ENCODE measurements at places on chromosomes 4 and X. TPM values are rescaled to one million over a fixed set of nuclear protein-coding genes. Genes with fewer than 3 reads are reported as not detected.

DNA sequence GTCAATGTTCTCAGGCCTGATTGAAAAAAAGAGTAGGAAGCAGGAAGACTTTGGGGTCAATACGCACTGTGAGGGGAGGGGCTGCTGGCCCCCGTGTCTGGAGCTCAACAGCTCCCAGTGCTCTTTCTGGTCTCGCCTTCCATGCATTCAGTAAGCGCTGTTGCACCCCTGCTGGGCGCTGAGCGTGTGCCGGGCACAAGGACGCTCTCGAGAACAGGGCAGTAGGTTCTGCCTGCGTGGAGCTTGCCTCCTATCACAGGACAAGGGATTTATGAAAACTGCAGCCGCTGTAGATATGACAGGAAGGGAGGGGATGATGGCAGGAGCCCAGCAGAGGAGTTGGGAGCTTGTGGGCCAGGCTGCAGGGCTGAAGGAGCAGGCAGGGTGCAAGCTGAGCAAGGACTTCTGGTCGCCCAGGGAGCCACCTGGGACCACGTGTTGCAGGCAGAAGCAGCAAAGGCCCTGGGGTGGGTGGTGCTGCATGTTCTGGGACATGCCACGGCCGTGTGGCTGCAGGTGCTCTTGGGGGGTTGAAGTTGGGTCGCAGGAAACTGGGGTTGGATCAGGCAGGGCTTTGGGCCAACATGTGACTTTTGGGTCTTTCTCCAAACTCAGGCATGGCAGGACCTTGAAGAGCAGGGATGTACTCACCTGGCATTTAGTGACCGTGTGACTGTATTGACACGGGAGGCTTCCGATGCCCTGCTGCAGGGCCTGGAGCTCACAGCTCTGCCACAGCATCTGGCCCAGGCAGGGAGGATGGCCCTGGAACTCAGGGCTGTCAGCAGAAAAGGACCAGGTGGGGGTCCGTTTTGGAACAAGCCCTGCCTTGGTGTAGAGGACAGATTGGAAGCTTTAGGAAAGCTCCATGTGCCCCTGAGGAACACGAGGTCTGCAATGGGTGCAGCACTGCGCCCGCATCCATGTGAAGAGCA, 97.9 kb downstream of the CPZ start:
- peak; percentile 17 for DNase-seq

SPANXN4 gene
- not detected for total RNA-seq

EVC2 gene
- 8.7 TPM for total RNA-seq

- no peak for DNase-seq
These were observed 1039.9 kb downstream of the GLUD2 start for GRCh38 chrX:122087341-122087740.

- DNase-seq, result peak; percentile 72
These were observed 7.6 kb upstream of the HSD17B10 start for GRCh38 chrX:53441531-53442321.

- peak; percentile 68 for DNase-seq
These were observed 2.2 kb downstream of the PLXNB3 start for GRCh38 chrX:153766098-153766817.

- DNase-seq, result no peak
These were observed 849.1 kb upstream of the SLIT2 start for GRCh38 chr4:19402581-19403065.

DNA sequence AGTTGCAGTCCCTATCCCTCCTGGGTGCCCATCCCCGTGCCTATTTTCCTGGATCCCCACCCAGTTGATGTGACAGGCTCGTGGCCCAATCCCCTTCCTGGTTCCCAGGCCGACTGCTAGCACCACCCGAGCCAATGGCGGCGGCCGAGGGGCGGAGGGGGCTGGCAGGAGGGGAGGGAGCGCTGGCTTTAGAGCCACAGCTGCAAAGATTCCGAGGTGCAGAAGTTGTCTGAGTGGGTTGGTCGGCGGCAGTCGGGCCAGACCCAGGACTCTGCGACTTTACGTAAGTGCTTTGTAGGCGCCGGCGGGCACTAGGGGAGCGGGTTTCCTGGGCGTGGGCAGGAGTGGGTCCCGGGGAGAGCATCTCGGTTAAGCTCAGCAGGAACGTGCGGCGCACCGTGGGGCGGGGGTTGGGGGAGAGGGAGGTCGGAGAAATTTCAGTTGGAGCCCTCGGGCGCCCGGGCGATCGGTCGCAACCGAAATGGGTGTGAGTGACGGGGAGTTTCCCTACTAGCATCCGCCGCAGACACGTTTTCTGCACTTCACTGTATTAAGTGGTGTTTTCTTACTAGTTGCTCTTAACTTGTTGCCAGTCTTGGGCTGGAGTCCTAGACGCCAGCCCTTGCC, at the start of gene PLS3:
Gene PLS3, plus strand, starts transcription at position 197 of the 627 bp plus-strand sequence. CDS start 49,077 bp downstream, outside the sequence.
- peak; percentile 79 for DNase-seq

DNA sequence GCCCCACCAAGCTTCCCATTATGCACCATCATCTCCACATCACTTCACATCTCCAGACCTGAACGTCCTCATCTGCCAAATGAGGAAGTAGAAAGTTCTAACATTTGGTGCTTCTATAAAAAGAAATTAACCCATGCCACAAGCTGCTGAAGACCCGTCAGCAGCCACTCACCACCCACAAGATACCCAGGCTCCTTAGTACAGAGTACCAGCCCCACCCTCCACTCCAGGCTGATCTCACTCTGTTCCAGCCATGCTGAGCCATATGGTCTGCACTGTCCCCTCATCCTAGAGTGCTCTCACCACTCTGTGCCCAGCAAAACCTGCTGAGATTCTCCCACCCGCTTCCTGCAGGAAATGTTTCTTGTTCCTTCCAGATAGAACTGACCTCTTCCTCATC, 240.8 kb upstream of the PPARGC1A start:
- DNase-seq, result no peak

ANOS1 gene
- 2.3 TPM for total RNA-seq

DNA sequence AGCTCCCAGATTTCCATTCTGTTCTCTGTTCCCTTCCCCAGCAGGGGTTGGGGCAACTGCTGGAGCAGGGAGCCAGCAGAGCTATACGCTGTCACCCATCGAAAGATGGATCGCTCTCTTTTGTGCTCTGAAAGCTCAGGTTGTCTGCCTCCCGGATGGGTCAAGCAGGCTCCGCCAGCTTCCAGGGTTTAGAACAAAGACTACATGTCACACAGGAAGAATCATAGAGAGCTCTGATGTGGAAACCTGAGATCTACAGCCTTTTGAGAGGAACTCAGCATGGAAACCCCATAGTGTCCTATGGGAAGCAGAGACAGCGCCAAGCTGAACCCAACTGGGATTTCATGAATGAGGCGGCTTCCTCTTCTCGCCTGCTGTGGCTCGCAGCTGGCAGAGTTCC, 205.4 kb downstream of the HS3ST1 start:
- DNase-seq, result peak; percentile 83

DNA sequence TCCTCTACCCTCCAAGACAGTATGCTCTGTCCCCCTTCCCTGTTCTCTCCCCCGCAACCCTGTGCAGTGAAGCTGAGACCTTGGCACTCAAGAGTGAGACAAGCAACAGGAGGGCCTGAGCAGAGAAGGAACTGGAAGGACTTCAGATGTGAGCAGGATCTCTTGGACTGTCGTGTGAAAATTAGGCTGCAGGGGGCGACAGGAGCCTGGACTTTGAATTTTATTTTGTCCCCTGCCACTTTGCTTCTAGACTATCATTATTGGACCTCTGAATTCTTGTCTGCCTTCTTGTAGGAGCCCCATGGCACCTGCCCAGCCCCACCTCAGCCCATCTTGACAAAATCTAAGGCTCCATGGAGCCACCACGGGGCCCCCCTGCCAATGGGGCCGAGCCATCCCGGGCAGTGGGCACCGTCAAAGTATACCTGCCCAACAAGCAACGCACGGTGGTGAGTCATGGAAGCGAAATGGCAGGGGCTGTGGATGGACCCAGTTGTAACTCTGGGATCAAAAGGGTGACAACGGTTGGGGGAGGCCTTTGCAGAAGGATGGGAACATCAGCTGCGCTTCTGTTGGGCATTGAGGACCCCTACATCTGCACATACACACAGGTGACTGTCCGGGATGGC, 1.7 kb downstream of the ARAF start:
- DNase-seq, result peak; percentile 22

VGLL1 gene
- total RNA-seq, result 2.2 TPM

- no peak for DNase-seq
These were observed 156.3 kb downstream of the SLC7A11 start for GRCh38 chr4:138085736-138086305.

DNA sequence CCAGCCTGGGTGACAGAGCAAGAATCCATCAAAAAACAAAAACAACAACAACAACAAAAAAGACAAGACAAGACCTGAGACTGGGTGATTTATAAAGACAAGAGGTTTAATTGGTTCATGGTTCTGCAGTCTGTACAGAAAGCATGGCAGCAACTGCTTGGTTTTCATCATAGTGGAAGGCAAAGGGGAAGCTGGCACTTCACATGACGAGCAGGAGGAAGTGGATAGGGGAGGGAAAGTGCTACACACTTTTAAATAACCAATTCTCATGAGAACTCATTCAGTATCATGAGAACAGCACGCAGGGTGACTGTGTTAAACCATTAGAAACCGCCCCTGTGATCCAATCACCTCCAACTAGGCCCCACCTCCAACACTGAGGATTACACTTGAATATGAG, 28.4 kb upstream of the SLC10A7 start:
- no peak for DNase-seq

DNA sequence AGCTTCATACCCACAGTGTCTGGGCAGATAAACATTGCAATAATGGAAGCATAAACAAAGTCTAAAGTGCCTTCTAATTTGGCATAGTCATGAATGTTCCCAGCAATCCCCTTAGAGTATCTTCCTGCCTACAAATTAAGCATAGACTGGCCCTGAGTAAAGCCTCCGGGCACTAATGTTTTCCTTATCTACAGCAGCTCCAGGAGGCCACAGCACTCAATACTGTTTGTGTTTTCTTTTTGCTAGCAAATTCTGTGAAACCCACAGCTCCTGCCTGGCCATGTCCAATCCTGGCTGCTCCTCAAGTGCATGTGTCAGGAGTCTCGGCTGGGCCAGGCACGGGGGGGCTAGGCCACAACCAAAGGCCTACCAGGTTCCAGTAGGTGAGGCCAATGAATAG, 102.7 kb upstream of the TBC1D9 start:
- no peak for DNase-seq

MGST2 gene
- 62.8 TPM for total RNA-seq

GRCh38 chr4:139666735-139667281, 1.2 kb downstream of the MGST2 start:
- peak; percentile 90 for DNase-seq

DNA sequence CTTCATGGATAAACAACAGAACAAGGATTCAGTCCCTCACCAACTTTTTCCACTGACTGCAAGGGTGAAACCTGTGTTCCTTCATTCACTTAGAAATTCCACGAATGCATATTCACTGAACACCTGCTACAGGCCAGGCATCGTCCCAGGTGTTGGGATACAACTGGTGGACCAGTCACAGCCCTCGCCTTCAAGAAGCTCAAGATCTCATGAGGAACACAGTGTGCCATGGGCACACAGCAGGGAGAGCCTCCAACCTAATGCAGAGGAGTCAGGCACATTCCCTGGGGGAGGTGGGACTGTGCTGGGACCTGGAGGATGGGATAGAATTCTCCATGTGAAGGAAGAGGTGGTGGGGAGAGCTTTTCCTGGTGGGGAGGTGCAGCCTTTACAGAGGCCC, 107.6 kb upstream of the PDLIM3 start:
- DNase-seq, result no peak

DNAAF6 gene
- total RNA-seq, result not detected

- peak; percentile 48 for DNase-seq
These were observed 47.5 kb downstream of the MAGEA1 start for GRCh38 chrX:153226344-153227185.

- DNase-seq, result no peak
These were observed 1.0 kb upstream of the TLR1 start for GRCh38 chr4:38805530-38806145.

REELD1 gene
- 0.66 TPM for total RNA-seq

DNA sequence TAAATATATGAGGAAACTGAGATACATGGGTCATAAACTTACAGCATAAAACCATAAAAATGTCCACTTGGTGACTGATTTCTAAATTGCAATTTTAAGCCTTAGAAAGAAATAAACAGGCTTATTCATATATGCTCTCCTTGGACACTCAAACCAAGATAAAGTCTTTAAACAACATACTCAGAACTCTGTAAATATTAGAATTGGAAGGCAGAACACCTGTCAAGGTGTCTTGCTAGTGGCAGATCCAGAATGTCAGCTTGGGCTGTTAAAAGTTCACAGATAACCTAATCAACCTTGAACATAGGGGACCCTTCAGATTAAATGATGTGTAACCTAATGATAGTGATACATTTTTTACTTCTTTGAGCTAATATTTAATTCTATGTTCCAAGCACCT, 208.1 kb upstream of the ARSJ start:
- no peak for DNase-seq

DNA sequence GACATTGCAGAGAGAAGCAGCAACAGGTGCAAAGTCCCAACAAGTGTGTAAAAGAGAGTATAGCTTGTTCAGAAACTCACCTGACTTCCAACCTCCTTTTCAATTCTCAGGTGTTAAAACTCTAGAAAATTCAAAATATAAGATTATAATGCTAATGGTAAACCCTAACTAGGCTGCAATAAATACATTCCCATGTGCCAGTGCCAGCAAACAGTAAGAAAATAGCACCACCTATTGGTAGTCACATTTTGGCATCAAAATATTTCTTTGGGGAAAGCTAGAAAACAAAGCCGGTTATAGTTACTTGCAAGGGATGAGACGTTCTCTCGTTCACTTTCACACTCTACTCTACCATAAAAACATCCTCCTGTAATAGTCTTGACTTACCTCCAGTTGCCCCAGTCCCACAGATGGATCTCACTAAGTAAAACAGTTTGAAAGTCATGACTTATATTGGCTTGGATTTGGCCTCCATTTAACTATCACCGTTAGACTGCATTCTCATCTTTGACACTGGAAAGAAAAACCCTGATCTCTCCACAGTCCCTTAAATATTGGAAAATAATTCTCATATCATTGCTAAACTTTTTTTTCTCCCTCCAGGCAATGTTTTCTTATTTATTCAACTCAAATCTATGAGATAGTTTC, 9.6 kb downstream of the BMP3 start:
- no peak for DNase-seq

DNA sequence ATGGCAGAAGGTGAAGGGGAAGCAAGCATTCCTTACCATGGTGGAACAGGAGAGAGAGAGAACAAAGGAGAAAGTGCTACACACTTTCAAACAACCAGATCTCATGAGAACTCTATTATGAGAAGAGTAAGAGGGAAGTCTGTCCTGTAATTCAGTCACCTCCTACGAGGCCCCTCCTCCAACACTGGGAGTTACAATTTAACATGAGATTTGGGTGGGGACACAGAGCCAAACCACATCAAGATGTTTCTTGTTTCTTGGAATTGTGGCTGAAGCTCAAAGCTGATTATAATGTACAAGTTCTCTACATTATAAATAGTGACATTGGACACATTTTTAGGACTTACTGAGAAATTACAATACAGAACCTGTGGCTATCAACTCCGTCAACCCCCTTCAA, 29.5 kb upstream of the TAPT1 start:
- DNase-seq, result no peak

- DNase-seq, result peak; percentile 16
These were observed 279.8 kb upstream of the BOD1L1 start for GRCh38 chr4:13907255-13907751.

DNA sequence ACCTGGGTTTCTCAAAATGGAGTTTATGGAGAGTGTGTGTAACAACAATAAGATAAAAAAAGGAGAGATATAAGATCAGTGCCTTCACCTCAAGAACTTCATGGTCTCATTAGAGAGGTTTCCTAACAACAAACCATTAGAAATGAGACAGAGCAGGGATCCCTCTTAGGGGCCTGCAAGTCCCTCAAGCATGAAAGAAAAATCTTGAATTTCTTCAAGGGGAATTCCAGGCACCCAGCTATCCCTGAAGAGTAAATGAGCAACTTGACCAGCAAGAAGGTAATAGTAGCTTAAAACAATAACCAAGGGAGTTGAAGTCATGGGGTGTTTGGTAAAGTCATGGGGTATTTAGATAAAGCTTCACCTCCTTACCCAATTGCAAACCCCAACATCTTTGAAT, 49.7 kb upstream of the TLR3 start:
- DNase-seq, result no peak
